H1 (cell line): ENCODE measurements at places on chromosomes 3 and 15.

DNA sequence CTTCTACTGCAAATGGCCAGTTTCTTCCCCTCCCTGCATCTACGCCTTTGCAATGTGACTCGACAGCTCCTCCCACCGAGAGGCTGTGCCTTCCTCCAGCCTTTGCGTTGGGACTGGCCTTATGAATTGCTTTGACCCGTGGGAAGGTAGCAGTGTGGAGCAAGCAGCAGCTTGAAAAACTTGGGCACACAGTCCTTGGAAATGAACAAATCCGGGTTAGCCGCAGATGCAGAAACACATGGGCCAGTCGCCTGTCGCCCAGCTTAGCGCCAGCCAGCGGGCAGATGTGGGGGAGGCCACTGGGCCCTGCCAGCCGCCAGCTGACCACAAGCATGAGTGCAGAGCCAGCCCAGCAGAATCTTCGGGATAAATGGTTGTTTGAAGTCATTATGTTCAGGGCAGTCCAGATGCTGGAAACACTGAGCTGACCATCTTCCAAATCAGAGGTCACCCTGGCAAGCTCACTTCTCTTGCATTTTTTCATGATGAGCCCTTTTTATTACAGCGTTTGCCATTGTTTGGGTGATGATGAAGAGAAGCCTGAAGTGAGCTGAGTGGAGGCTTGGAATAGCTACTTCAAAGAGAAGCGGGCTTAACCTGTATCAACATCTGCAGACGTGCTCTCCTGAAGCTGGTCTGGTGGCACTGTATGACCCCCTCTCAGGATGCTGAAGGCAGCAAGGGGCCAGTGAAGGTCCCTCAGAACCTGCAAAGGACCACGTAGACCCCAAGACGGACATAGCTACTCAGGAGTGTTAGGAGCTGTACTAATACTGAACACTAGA is 9.8 kb downstream of the SELENOS start:
- DNase-seq: no peak

- no peak for DNase-seq
Observed at GRCh38 chr3:73315706-73316105, 254.2 kb downstream of the EBLN2 start.

- no peak for DNase-seq
Observed at GRCh38 chr3:64218746-64219145, 6.5 kb downstream of the PRICKLE2 start.

DNA sequence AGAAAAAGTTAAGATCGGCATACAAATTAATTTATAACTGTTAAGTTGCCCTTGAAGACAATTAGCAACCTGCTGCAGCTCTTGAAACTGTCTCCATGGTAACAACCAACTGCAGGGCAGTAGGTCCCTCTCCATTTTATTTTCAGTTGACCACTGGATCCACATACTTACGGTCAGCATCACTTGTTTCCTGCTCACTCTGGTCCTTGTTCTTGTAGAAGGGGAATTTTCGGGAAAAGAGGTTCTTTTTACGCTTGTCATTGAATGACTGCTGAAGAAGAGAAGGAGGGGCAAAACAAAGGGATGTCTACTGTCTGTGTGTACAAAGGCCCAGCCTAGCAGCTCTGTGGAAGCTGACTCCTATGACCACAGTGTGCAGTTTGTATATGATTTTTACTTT is 46.8 kb upstream of the MELTF start:
- DNase-seq: no peak

DNA sequence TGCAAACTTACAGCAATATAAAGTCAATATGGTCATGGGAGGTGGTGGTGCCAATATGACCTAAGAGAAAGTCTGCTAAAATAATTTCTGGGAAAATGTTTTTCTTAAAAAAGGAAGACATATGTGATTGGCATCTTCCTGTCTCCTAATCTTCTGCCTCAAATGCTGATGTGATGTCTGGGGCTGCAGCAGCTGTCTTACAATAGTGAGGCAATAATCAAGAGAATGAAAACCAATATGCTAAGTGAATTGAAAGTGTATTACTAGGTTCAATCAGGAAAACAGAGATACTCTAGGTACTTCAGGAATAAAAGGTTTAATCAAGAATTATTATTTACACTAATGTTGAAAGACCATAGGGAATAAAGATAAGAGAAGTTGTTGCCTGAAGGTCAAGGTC is 7.2 kb upstream of the STT3B start:
- DNase-seq: no peak

DNA sequence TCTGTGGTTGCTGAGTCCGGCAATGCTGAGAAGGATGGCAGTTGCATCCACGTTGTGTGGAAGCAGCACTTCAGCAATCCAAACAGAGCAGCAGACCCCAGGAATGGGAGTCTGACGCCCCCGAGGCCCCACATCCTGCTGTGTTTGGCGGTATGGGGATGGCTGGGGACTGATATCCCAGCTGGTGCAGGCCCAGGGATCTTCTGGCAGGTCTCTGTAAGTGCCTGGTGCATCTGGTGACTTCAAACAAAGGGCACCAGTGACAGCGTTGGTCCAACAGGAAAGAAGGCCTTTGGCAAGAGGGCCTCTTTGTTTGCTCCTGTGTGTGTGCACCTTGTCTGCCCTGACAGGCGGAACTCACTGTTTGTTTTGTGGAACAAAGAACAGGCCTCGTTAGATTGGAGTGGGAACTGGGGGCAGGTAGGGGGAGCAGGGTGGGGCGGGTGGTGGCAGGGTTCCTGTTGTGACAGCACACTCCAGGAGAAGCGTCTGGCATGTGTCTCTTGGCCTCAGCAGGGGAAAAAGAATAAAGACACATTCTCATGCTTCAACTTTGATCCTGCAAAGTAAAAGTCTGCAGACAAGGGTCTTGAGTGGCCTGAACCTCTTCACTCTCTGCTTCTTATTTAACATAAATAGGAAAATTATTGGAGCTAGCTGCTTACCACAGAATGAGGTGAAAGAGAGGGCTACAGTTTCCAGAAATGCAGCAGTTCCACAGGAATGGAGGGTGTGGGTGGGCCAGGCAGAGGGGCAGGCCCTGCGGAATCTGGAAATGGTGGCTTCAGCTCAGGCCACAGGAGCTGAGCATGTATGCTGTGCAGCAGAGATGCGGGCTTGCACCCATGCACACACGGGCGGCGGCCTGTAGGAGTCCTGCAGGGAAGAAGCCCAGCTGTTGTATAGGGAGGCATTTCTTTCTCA is 94.5 kb upstream of the MYZAP start:
- DNase-seq: no peak

DNA sequence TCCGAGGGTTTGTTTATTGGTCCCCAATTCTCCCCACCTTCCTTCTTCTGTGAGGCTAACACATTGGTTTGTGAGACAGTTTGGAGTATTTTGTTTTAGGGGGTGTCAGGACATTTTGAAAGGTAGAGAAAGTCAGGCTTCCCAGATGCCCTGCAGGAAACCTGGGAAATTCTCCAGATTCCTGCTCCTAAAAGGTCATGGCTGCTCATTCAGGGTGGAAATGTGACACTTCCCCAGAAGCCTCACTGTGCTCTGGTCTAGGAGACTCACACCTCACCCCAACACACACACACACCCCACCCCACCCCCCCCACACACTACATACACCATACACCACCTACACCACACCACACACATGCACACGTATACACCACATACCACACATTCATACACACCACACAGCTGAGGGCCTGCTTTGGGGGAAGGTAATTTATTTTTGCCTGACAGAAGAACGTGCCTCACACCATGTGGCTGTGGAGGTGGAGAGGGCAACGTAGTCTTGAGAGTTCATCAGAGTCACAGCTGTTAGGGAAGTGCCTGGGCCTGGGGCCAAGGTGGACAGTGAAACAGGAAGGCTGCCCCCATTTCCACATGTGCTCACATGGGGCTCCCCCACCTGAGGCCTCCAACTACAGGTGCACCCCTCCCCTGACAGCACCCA is 40.4 kb upstream of the LIMD1 start:
- no peak for DNase-seq

DNA sequence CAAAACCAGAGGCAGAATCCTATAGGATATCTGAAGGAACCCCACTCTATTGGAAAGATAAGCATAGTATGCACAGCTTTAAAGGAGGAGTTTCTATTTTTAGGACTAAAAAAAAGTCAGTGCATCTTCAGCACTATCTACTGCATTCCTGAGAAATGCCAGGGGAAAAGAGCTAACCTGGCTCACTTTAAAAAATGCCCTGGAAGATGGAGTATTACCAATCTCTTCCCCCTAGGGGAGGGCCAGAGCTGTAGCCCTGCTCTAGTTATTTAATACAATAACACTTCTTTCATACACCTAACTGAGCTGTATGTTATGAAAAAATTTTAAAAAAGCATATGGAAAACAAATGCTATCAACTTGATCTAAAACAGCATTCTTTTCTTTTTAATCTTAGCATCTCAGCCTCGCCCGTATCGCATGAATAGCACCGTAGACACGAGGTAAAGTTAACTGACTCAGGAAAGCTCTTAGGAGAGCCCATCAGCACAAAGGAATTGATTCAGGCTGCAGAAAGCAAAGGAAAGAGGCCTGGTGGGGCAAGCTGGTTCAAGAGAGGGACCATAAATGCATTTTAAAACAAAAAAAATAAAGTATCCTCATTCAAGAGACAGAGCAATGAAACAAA is 50.2 kb downstream of the TGM4 start:
- DNase-seq: no peak

GRCh38 chr3:172070269-172070668 is 30.9 kb downstream of the FNDC3B start:
- no peak for DNase-seq

- no peak for DNase-seq
Observed at GRCh38 chr15:99343208-99343607, 91.9 kb downstream of the LRRC28 start.

DNA sequence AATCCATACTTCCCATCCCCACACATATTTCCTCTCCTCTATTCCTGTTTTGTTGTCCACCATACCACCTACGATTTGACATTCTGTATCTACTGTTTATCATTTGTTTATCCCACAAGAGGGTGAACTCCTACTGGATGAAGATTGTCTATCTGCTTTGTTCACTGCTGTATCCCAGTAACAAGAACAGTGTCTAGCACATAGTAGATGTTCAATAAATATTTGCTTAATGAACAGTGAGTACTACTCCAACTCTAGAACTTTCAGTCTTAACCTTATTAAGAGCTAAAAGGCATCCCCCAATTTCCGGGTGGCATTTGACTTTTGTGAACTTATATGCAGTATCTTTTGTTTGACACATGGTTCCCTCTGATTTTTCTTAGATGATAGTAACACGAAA is 1.3 kb downstream of the PYGO1 start:
- no peak for DNase-seq

DNA sequence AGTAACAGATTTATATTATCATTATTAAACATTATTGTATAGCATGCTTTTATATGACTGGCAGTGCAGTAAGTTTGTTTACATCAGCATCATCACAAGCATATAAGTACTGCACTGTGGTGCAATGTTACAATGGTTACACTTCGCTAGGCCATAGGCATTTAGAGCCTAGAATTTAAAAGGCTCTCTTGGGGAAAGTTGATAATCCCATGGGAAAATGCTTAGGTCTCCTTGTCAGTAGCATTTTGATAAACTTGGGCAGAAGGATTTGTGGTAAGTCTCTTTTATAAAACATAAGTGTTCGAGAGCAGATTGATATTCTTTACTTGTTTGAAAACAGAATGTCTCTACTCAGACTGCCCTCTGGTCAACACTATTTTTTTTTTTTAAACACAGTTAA is 7.5 kb downstream of the DTWD1 start:
- no peak for DNase-seq

- DNase-seq: no peak
Observed at GRCh38 chr3:134103470-134103869, 73.7 kb upstream of the SLCO2A1 start.

- no peak for DNase-seq
Observed at GRCh38 chr3:123161167-123161566, 40.6 kb upstream of the SEC22A start.

DNA sequence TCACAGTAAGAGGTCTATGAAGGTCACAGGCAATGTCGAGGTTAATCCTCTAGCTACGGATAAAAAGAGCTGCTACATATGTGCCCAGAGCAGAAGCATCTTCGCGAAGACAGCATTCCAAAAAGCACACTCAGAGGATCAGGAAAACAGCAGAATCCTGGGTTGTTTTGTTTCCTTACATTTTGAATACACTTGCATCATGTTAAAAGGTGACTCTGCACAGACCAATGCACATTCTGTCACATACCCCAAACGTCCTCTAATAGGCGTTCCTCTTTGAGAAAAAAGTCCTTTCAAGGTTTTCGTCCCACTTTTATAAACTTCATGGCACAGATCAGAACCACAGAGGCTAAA is 52.7 kb downstream of the VGLL4 start:
- no peak for DNase-seq

GRCh38 chr3:172065527-172065926 is 26.1 kb downstream of the FNDC3B start:
- DNase-seq: no peak

GRCh38 chr3:139521816-139522215 is 17.7 kb downstream of the RBP1 start:
- DNase-seq: no peak

GRCh38 chr15:57916695-57917094 is 148.8 kb downstream of the ALDH1A2 start:
- no peak for DNase-seq

GRCh38 chr15:74383286-74383685 is 15.8 kb upstream of the CYP11A1 start:
- DNase-seq: no peak

DNA sequence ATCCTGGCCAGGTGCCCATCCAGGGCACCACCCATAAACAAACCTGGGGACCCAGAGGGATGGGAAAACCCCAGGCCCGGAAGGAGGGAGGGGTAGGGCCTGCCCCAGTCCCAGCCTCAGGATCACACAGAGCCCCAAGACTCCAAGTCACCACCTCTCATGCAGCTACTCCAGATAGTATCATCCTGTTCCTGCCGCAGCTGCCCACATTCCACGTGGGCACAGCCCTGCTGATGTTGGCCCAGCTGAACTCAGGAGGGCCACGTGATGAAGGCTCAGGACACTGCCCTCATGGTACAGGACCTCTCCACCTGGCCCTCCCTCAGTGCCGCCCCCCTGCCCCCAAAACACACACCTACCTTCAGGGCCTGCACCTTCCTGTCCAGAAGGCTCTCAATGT is 69.5 kb downstream of the CACNA2D2 start:
- no peak for DNase-seq

GRCh38 chr3:58484045-58484721 is 7.7 kb upstream of the KCTD6 start:
- DNase-seq: no peak

- no peak for DNase-seq
Observed at GRCh38 chr15:66663664-66664063, 38.4 kb upstream of the SMAD6 start.

GRCh38 chr3:138114988-138115971 is at the start of gene DZIP1L:
Gene DZIP1L (minus strand): TSS chr3:138115608. CDS start chr3:138103971, 11,637 bp downstream.
- no peak for DNase-seq

- DNase-seq: no peak
Observed at GRCh38 chr3:24661175-24661584, 166.5 kb upstream of the THRB start.

GRCh38 chr3:52934630-52935530 is 37.5 kb upstream of the STIMATE start:
- DNase-seq: no peak

- DNase-seq: no peak
Observed at GRCh38 chr3:145893331-145893730, 267.7 kb downstream of the PLOD2 start.

GRCh38 chr3:148707601-148708380 is 10.1 kb downstream of the AGTR1 start:
- DNase-seq: no peak

- no peak for DNase-seq
Observed at GRCh38 chr15:68295014-68295805, 17.7 kb downstream of the FEM1B start.
